Progenitor cell of endocrine pancreas (in vitro differentiated cells): ENCODE measurements at places on chromosomes 3 and 15.

DNA sequence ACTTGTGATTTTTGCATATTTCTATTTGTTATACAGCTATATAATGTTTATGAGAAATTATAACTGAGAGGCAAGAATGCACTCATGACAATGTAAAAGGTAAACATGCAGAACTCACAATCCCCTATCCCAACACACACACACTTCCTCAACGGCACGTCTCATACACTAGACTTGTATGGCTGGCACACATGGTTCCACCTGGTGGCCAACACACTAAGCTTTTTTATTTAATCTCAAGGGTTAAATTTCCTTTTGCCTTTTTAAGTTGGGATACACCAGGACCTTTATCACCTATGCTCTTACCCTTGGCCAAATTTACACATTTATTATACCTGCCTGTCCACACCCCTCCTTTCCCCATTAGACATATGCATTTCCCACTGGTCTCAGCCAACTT lies 88.6 kb upstream of the PSMD6 start:
- no peak for DNase-seq

- DNase-seq: no peak
Measured at GRCh38 chr3:122993124-122993978, 34.2 kb downstream of the SEMA5B start.

DNA sequence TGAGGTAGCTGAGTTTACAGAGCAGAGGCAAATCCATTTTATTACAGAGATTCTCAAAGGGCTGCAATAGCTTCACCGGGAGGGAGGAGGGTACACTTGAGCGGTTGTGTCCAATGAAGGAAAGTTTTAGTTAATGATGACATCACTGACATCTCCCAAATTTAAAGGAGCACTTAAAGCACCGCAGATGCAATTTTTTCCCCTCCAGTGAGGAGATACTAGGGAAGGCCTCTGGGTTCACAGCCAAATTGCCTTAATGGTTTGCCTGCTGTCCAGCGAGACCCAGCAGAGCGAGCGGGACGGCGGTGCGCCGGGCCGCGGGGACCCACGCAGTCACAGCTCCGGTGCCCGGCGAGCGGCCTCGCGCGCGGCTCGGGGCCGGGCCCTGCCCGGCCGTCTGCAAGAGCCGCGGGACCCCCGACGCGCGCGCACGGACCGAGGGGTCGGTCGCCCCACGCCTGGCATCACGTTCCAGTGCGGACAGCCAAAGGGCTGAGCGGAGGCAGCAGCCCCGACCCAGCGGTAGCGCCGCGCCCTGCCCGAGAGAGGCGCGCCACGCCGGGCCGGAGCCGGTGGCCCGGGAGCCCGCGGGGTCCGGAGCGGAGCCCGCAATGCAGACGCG lies 160.5 kb upstream of the CHRNA7 start:
- DNase-seq: no peak

GRCh38 chr3:55243678-55244077 lies 243.4 kb downstream of the WNT5A start:
- no peak for DNase-seq

GRCh38 chr3:144921710-144922109 lies 950.1 kb downstream of the DIPK2A start:
- no peak for DNase-seq

DNA sequence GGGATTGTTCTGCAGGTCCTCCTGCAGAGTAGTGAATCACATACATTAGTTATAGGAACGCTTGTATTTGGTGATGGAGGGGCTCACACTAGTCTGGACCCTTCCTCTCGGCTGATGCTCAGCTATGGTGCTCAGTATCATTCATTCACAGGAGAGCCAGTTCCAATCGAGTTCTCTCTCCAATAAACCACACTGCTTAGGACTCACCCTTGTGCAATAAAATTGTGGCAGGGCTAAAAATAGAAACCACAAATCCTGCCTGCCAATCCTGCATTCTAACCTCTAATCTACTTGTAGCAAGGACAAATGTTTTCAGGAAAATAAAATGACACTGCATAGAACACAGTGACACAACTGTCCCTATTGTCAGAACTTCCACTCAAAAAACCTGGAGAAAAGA lies 138.4 kb upstream of the TBL1XR1 start:
- no peak for DNase-seq

DNA sequence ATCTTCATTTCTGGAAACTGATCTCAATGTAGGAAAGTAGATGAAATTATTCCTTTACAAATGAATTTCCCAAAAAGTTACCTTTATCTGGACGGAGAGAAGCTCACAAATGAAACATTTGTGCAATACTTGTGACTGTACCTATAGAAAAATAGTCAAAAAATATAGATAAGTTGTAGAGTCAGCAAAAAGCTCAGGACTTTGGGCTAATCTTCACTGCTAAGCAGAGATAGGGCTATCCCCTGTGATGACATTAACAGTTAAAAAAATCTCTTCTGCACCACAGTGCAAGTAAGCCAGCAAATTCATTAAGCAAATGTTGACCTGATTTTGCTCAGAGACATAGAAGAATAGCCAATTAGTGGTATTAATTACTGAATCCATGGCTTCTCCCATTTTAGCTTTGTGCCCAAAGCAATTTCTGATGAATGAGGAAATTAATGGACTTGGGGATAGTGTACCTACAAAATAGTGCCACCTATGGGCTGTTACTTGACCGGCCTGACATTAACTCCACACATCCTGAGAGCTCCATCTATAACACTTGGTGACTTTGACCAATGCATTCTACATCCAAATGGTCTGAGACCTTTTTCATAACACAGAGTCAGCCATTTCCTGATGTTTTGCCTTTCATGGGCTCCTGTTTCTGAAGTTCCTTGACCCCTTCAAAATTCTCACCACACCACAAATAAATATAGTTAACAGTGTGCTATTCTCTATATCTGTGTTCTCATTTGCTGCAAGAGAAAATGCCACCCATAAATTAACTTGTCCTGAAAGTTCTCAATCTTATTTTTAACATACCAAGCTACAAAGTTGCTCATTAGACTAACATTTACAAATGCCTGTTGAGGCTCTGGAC lies 105.0 kb downstream of the SSR3 start:
- no peak for DNase-seq

- no peak for DNase-seq
Measured at GRCh38 chr15:28983432-28984311, 97.9 kb downstream of the APBA2 start.

DNA sequence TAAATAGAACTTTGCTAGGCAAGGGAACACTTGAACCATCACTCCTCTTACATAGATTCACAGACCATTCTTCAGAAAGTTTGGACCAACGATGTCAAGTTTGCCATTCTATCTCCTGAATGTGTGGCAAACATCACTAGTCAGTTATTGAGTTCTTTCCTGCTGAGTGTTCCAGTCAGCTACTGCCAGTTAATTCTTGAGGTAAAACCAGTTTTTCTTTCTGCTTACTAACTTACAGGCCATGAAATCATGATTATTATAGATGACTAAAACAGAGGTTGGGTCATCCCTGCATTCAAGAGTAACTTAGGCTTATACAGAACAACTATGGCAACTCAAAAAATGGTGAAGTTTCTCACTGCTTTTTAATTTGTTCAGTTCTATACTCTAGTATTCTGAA lies 88.2 kb downstream of the AP4E1 start:
- DNase-seq: no peak

DNA sequence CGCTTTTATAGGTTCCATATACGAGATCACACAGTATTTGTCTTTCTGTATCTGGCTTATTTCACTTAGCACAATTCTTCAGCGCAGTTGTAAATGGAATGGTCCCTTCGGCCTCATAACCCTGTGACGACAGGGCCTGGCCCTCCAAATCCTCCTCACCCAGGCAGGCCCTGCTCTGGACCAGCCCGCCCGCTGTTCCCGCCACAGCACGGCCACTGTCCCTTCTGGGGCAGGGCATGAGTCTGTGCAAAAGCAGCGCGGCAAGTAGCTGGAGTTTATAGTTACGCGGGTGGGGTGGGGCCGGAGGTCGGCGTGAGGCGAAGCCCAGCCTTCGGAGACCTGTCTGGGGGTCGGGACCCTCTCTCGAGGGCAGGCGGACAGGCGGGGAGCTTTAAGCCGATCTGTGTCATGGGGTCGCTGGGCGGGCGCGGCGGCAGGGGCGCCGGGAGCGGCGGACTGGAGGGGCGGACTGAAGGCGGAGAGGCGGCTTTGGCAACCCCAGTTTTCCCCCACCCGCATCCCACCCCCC lies 543 bp downstream of the ARPIN start:
- peak; percentile 24 for DNase-seq

- no peak for DNase-seq
Measured at GRCh38 chr15:67829647-67830504, 4.6 kb downstream of the SKOR1 start.

DNA sequence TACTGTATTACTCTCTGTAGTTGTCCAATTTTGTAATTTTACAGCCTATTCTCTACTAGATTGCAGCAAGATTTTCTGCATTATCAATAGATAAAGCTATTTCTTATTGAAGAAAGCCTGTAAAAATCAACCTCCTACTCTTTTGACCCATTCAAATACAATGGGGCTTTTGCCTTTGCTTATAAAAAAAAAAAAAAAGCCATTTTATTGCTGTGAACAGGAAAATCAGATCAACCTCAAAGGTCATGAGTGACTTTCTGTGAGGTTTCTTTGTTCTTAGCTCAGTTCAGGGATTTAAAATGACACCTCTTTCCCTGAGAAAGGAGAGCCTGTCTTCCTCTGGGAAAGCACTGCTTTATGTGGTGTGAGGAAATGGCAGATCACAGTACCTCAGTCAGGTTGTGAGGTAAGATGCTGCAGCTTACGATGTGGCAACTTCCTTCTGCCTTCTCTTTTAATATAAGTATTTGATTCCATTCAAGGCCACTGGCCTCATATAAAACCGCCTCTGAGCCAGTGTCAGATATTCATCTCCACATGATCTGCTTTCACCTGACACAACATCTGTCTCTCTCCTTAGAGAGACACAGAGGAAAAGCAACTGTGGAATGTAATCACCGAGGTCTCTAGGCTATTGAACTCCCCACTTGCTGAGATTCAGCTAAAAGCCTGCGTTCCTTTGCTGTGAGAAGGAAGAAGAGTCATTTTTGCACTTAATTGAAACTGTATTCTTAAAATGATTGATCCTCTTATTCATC lies 161.5 kb upstream of the MB21D2 start:
- DNase-seq: no peak

DNA sequence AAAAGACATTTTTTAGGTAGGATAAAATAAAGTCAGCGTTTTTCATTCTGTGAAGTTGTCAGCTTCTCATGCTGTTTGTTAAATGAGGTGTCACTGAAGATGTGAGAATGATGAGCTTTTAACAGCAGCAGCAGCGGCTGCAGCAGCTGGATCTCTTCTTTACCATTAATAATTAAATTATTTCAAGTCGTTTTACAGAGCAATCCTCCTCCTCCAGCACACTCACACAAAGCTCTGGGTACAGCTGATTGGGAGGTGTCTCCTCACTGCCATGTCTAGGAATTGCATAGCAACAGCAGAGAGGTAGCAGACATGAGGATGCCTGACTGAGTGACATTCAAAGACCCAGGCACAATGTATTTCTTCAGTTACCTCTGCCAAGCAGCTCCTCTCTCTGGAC lies 46.7 kb upstream of the PLAAT1 start:
- DNase-seq: no peak

DNA sequence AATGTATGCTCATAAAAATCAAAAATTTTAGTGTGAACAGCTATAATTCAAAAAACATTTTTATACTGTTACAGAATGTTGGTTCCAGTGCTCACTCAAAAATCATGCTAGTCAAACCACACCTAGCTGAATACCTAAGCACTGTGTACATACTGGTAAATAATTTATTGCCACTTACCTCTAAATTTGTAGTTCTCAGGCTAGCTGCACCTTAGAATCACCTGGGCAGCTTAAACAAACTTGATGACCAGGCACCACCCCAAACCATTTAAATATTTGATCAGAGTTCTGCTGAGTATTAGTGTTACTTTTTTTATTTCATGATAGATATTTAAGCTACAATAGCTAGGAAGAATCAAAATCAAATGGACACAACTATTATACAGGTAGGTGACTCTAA lies 32.3 kb upstream of the TMCO5A start:
- DNase-seq: no peak

DNA sequence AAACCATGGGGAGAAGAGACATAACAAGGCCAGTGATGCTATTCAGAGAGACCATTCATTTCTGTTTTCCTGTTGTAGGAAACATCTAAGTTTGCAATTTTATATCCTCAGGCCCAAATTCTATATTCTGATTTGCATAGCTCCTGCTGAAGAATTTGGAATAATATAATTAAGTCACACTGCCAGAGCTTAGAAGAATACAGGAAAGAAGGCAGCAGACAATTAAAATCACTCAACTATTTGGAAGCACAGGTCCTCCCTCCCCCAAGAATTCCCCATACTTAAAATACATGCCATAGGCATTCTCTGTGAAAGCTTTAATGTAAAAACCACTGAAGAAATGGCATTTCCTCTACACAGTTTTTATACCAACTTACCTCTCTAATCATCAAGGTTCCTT lies 66.9 kb upstream of the SLC2A2 start:
- DNase-seq: no peak

- DNase-seq: no peak
Measured at GRCh38 chr3:37641556-37641955, 220.1 kb upstream of the CTDSPL start.

GRCh38 chr15:77476995-77477394 lies 56.3 kb downstream of the HMG20A start:
- DNase-seq: no peak

DNA sequence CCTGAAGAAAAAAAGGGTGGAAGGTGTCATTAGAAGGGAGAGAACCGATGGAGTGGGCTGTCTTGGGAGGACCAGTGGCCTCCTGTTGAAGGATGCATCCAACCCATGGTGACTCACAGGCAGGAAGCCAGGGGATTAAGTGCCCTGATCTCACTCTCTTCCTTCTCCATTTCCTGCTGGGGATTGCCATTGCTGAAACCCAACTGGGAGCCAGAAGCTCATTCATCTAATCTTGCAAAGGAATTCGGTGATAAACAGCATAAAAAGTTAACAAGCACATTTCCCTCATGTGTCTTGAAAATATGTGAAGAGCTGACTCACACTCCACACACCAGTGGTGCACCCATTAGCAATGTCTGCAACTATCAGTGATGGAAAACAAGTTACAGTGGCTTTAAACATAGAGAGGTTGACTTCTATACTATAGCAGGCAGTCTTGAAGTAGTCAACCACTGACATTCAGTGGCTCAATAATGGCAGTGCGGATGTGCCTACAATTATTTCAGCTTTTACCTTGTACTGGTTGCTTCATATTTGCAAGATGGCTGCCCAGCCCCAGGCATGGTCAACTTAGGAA lies 12.8 kb upstream of the CSRNP1 start:
- DNase-seq: no peak

DNA sequence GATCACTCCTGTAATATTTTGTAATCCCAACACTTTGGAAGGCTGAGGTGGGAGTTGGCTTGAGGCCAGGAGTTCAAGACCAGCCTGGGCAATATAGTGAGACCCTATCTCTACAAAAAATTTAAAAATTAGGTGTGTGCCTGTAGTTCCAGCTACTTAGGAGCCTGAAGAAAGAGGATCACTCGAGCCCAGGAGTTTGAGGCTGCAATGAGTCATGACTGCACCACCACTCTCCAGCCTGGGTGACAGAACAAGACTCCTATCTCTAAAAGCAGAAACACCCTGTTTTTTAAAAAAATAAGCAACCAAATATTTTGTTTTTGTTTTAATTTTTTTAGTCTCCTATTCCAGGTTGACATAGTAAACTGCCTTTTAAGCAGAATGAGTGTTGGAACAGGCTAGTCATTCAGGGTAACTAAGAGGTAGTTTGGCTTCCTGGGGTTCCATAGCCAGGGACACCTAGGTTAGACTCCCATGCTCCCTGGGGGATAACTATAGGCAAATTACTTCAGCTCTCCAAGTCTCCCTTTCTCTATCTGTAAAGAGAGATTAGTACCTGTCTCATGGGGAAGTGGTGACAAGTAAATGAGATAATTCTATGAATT lies 114.6 kb upstream of the C15orf61 start:
- no peak for DNase-seq

- no peak for DNase-seq
Measured at GRCh38 chr3:146511402-146512134, 32.8 kb downstream of the PLSCR1 start.
